Testis (tissue), 5 donors: ENCODE measurements at places on chromosomes 5 and 9. TPM values are rescaled to one million over a fixed set of nuclear protein-coding genes. Genes with fewer than 3 reads are reported as not detected.

KIF2A gene
- 80.0 TPM for total RNA-seq

TEX48 gene
- 44.0 TPM for total RNA-seq

ERMP1 gene
- total RNA-seq, result 25.7 TPM

SLC22A4 gene
- 1.5 TPM for total RNA-seq

LOX gene
- 2.4 TPM for total RNA-seq

SV2C gene
- total RNA-seq, result 0.87 TPM

TMEM215 gene
- 3.1 TPM for total RNA-seq

LRRC70 gene
- 9.0 TPM for total RNA-seq

ADAMTSL1 gene
- total RNA-seq, result 12.3 TPM

PDGFRB gene
- total RNA-seq, result 71.2 TPM

CDC20B gene
- total RNA-seq, result 4.8 TPM

AQP3 gene
- total RNA-seq, result 4.6 TPM

SLC1A3 gene
- total RNA-seq, result 10.8 TPM

GPR150 gene
- 0.87 TPM for total RNA-seq

FOXD4L6 gene
- not detected for total RNA-seq

CSNK1G3 gene
- total RNA-seq, result 53.1 TPM

PELO gene
- total RNA-seq, result 9.0 TPM

HRCT1 gene
- total RNA-seq, result 6.5 TPM

ANKRD34B gene
- 0.16 TPM for total RNA-seq

CAVIN4 gene
- total RNA-seq, result 2.7 TPM

SEMA5A gene
- total RNA-seq, result 5.4 TPM

C7 gene
- 165 TPM for total RNA-seq

ARL14EPL gene
- total RNA-seq, result not detected

ANKRD18B gene
- total RNA-seq, result 33.6 TPM

PCBD2 gene
- 13.4 TPM for total RNA-seq

UCK1 gene
- total RNA-seq, result 49.9 TPM

ACTBL2 gene
- 0.16 TPM for total RNA-seq

TUSC1 gene
- 27.2 TPM for total RNA-seq

ARHGEF39 gene
- 6.5 TPM for total RNA-seq

LAMC3 gene
- 136 TPM for total RNA-seq

RNF183 gene
- total RNA-seq, result 1.7 TPM

TMOD1 gene
- 3.9 TPM for total RNA-seq

SGCD gene
- 6.1 TPM for total RNA-seq

PDE6A gene
- 4.6 TPM for total RNA-seq

DND1 gene
- 47.2 TPM for total RNA-seq

SURF2 gene
- total RNA-seq, result 103 TPM

CCNO gene
- 14.4 TPM for total RNA-seq

UNC13B gene
- total RNA-seq, result 37.0 TPM

GRIN1 gene
- total RNA-seq, result 3.8 TPM

NDUFS6 gene
- total RNA-seq, result 58.7 TPM

C5orf63 gene
- total RNA-seq, result 17.8 TPM

SRP19 gene
- total RNA-seq, result 62.0 TPM

SLU7 gene
- total RNA-seq, result 92.4 TPM

C9orf153 gene
- total RNA-seq, result 5.0 TPM

PCDHB3 gene
- 6.5 TPM for total RNA-seq
